ENCODE measurements at places on chromosomes 12 and 14. TPM values are rescaled to one million over a fixed set of nuclear protein-coding genes. Genes with fewer than 3 reads are reported as not detected.

Gene FAM181A
- not detected for total RNA-seq

Gene SERPINA6
- total RNA-seq: not detected

Gene UNC79
- not detected for total RNA-seq

Gene MGAT4C
- total RNA-seq: not detected

Gene CARMIL3
- not detected for total RNA-seq

DNA sequence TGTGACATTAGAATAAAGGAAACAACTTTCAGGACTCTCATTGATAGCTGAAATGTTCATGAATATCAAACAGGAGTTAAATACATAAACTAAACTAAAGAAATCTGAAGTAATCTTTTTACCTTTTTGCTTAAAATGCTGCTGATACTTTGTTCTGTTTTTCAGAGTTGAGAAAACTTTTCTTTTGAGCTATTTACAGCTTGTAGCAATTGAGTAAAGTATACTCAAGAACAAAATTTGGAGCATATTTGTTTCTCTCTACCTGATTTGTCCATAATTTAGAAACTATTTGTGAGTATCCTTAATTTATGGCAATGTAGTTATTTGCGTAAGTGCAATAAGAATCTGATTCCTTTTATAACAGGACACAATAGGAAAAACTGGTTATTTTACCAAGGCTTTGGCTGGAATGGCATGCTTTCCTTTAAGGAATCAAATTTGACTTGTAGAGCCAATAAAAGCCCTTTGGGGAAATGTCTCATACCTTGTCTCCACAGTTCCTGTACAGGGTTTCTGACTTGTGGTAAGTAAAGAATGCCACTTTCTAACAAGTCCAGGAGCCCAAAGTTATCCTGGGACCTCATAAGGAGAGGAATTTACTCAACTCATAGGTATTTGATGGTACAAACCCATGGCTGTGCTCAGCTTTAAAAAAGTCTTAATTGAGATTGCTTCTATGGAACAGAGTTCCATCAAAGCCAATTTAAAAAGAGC, 195.7 kb downstream of the TMEM117 start:
- no peak for DNase-seq

DNA sequence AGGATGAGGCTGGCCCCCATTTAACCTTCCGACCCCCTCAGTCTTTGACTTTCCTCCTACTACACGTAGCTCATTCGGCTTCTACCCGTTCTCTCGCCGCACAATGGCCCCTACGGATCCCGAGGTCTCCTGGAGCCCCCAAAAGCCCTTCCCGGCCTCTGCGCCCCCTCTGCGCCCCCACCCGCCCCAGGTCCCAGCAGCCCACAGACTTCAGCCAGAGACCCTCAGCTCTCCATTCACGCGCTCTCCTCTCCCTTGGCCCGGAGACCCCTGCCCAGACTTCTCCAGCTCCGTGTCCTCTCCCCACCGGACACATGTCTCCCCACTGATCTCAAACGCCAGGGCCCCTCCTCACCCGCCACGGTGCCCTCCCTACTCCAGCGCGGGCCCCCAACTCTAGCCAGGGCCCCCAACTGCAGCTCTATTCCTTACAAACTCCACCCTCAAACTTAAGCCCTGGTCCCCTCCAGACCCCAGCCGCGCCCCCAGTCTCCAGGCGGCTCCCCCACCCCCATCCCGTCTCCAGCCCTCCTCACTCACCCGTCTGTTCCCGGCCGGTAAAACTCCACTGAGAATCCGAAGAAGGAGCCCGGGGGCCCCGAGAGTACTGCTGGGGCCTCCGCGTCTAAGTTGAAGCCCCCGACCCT, 502 bp downstream of the ITGA5 start:
- no peak for DNase-seq

DNA sequence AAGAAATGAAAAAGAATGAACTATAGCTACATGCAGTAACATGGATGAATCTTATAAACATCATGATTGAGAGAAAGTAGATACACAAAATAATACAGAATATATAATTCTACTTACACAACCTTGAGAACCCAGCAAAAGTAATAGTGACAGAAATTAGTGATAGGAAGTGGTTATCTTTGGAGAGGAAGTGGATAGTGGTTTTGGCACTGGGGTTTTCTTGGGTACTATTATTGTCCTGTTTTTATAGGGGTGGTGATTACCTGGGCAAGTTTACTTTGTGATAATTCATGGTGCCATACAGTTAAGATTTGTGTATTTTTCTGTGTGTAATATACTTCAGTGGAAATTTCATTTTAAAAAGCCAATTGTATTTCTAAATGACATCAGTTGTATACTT, 352.7 kb downstream of the AEBP2 start:
- DNase-seq: no peak

GRCh38 chr14:60753264-60754119, 18.9 kb downstream of the MNAT1 start:
- no peak for DNase-seq

- no peak for DNase-seq
Measured at GRCh38 chr14:96416292-96416691, 24.4 kb downstream of the AK7 start.

- no peak for DNase-seq
Measured at GRCh38 chr12:14959126-14959440, 2.3 kb downstream of the ARHGDIB start.

GRCh38 chr12:122643207-122643805, 59.9 kb downstream of the HCAR2 start:
- DNase-seq: no peak
